HuH-7 (cell line): ENCODE measurements at places on chromosomes 1 and 21.

- no peak for DNase-seq
Measured at GRCh38 chr1:56626546-56626945, 18.6 kb upstream of the PRKAA2 start.

- DNase-seq: no peak
Measured at GRCh38 chr1:163250382-163250974, 47.8 kb upstream of the RGS5 start.

DNA sequence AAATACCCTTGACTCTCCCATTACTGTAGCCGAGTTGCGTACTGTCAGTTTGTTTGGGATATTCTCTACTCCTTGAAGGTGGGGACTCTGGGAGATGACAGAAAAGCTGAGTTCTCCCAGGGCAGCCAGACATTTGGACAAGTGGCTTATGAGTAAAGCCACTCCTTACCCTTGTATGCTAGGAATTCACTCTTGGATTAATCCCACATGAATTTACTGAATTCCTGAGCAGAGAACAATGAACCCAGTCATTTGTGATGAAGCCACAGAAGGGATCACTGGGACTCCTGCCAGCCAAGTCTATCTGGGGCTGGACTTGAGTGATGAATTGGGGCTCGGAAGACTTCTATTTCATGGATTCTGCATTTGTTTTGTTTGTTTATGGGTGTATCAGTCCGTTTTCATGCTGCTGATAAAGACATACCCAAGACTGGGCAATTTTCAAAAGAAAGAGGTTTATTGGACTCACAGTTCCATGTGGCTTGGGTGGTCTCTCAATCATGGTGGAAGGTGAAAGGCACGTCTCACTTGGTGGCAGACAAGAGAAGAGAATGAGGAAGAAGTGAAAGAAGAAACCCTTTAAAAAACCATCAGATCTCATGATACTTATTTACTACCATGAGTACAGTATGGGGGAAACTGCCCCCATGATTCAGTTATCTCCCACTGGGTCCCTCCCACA is 25.1 kb downstream of the C1orf116 start:
- no peak for DNase-seq

- no peak for DNase-seq
Measured at GRCh38 chr1:248421384-248421783, 18.5 kb downstream of the OR2T1 start.

DNA sequence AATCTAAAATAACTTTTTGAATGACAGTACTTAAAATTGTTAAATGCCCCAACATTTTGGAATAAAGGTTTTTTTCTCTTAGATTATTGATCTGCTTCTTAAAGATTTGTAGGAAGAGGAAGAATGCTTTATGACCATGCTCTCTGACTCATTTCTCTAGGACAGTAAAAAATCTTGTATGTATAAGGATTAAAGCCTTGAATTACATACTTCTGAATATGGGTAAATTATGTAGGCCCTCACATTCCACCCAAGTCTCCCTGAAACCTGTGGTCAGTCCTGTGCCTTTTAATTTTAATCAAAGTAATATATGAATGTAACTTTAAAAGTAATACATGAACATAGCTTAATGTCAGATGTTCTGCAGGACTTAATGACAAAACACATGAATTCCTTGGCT is 50.5 kb downstream of the ABCD3 start:
- DNase-seq: no peak

DNA sequence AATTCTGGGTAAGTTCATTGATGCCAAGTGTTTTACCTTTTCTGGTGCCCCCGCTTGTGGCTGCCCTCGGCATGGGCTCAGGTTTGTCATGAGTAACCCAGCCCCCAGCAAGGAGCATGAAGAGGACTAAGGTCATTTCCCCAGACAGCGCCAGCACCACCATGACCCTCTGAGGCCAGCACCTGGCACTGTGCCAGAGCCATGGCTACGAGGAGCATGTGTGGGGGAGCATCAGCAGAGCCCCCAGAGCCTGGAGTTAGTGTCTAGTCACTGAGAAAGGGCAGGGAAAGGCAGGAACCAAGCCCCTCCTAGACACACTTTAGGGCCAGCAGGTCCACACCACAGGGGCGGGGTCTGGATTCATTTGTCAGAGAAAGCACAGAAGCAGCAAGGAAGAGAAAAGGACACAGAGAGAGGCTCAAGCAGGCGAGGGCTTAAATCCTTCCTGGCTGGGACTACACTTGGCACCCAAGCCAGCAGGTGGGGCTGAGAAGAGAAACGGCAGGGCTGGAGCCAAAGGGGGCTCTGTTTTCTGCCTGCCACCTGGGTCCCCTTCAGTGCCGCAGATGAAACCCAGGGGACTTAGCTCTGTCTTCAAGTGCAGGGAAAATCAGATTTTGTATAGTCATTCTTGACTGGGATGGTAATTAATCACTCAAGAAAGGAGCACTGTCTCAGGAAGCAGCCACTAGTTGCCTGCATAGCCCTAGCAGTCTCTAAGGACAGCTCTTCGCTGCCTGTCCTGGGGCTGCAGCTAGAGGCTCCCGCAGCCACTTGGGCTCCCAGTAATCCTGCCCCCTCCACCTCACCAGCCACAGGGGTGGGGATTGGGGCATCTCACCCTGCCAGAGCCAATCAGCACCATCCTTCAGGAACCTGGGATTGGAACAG is 79.6 kb upstream of the ZC3H12A start:
- no peak for DNase-seq

- no peak for DNase-seq
Measured at GRCh38 chr1:223792046-223792445, 53.7 kb downstream of the TP53BP2 start.

DNA sequence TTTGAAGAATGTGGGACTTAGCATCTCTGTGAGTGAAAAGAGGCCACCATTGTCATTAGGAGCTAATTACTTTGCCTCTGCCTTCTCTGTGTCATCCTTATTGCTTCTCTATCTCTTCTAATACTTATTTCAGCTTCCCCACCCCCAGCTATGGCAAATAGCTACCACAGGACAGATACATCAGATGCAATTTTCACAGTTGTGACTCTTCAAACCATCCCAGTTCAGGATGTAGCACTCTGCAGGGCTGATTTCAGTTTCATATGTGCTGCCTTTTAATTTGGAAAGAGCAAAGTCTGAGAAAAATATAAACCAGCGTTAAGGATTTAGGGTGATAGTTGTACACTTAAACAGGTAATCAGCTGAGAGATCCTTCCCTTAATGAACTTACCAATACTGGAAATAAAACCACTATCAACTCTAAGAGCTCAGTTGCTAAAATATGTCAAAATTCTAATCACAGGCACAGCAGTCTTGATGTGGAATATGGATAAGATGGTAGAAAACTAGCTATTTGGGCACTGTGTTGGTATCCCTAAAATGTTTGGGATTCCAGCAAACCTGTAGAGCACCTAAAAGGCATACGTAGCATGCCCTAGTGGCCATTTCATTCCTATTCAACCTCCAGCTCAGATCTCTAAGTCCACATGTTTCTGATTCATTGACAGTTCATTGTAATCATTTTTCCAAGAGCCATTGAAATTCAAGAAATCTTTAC is 148.4 kb downstream of the SYT2 start:
- no peak for DNase-seq

DNA sequence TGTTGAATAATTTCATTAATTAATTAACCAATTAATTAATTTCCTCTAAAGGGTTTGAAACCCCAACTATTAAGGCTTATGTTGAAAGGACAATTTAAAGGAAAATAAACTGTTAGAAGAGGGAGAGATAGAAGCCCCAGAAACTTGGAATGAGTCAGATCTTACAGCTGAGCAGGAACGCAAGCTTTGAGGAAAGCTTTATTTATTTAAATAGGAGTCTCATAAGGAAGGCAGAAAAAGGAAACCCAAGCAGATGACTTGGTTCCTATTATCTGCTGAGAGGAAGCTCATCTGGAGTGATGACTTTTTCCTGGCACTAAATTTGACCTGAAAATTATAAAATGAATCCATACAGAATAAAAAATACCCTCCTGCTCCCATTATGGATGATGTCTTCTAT is 105.1 kb downstream of the ROR1 start:
- no peak for DNase-seq

DNA sequence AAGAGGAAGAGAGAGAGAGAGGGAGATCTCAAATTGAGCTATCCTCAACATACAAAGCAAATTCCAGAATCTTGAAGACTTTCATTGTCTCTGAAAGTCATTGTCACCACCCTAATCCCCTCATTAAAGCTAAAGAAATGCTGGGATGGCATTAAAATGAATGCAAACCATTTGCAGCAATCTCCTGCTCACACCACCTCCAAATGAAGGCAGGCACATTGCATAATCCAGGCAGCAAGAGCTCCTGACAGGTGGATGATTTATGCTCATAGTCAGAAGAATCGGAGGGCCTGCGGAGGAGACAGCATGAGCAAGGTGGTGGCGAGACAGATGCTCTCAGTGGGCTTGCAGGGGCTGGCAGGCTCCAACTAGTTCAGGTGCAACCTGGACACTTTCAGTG is 90.2 kb downstream of the ESRRG start:
- DNase-seq: peak; percentile 24
